NCI-H2227 treated with DMSO at 0.1 percent for 48 hours (cell line): ENCODE measurements at places on chromosomes 2 and 18.
A peak's percentile ranks its signal among the peaks of the same experiment; 100 is the strongest.

DNA sequence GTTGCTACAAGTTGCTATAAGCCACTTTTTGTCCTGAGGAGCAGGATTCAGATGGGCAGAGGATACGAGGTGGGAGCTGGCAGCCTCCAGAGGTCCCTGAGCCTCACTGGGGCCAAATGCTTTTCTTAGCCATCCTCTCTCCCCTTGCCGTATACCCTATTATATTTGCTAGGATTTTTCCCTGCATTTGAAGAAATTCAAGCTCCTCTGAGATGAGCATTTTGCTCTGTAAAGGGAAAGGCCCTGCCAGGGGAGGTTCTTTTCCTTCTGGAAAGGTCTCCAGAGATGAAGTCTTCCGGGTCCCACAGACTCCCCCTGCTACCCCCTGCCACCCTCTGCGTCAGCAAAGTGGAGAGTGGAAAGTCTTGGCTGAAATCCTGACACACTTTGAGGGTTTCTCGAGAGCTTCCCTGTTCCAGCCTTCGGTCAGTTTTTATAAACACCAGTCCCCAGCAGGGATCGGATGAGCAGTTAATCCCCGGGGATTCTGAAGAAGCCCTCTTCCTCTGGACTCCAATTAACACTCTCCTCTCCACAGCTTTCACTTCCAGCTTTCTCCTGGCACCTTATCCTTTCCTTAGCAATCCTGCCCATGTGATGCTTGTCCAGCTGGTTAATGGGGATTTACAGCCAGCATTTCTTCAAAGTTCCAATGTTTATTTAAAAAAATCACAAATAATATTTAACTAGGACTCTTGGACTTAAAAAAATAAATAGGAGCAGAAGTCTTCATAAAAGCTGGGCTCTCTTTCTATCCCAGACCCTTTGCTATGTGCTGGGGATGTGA is 13.1 kb downstream of the CYRIA start:
- DNase-seq = no peak

GRCh38 chr2:144324446-144325045 is 195.4 kb downstream of the ZEB2 start:
- DNase-seq = no peak

- DNase-seq = no peak
Observed at GRCh38 chr2:174586418-174587295, 10.9 kb downstream of the WIPF1 start.

GRCh38 chr2:41598161-41598894 is 449.5 kb upstream of the PKDCC start:
- DNase-seq = no peak

GRCh38 chr2:238449909-238450417 is 23.2 kb downstream of the ASB1 start:
- no peak for DNase-seq

DNA sequence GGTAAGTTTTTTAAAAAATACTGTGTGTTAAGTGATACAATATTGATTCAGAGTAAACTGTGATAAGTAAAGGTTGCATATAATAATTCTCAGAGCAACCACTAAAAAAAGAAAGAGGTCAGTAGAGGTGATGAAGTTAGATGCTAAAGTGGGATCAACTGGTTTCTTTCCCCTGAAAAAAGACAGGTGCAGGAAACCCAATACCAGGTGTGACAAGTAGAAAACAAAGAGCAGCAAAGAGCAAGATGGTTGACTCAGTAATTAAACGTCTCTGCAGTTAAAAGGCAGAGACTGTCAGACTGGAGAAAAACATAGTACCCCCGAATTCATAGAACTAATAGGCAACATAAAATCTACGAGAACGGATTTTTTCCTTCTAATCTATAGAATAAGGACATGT is 128.3 kb downstream of the ATP9B start:
- DNase-seq = no peak

DNA sequence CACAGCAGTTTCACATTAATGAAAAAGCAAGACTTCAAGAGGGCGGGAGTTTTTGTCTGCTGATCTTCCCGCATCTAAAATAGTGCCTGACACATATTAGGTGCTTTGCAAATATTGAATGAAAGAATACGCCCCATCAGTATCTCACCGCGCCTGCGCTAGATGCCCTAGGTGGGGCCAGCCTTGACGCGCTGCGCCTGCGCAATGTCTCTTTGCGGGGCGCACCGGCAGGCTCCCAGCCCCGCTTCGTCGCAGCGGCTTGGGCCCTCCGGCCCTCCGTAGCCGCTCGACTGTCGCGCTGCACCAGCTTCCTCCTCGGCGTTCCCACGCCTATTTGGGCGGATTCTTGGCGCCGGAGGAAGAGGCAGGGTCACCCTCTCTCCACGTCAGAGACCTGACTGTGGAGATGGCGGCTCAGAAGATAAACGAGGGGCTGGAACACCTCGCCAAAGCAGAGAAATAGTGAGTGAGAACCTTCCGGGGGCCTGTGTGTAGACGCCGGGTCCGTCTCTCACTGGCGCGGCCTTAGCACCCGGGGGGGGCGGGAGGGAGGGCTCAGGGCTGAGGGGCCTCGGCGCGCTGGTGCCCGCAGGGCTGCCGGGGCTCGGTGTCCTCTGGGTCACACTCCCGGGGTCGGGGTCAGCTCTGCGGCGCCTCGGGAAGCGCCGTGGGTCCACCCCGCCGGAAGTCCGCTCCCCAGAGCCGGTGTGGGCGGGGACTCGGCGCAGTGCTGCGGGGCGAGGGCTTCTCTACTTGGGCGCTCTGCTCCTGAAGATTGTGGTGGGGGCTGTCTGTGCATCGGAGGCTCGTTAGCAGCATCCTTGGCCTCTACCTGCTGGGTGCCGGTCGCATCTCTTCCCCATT is at the start of gene NAPG:
Gene NAPG, plus strand, starts transcription at position 331 of the 864 bp plus-strand sequence. Its CDS starts 76 bp downstream, at position 407.
- DNase-seq = peak; percentile 91

- DNase-seq = no peak
Observed at GRCh38 chr2:144500563-144500962, 19.4 kb downstream of the ZEB2 start.

GRCh38 chr2:86833315-86833714 is 28.4 kb downstream of the CD8B start:
- DNase-seq = no peak

DNA sequence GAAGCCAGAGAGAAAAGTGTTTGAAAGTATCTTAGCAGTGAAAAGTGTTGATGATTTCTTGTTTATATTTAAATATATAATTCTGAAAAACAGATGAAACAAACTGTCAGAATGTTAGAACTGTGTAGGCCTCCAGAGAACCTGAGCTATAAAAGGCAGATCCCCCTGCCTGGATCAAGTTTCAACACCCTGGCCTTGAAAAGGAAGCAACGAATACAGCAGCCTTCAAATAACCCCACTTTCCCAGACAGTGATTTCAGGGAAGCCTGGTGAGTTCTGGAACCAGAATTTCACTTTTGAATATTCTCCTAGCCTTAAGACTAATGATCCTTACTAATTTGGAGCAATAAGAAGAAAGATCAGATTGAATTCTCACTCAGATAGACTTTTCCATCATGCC is 13.3 kb upstream of the TRIM43 start:
- DNase-seq = no peak

DNA sequence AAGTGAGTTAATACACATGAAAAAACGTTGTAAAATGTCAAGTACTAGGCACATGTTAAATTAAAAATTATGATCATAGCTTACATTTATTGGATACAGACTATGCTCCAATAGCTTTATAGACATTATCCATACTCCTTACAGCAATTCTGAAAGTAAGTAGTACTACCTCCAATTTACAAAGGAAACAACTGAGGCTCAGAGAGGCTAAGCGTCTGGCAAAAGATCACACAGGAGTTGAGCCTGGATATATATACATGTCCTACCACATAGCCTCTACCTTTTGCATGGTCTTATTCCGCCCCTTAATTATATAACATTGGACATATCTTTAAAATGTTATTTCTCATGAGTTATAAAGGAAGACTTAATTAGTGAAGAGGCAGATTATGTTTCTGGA is 127.3 kb downstream of the CSRNP3 start:
- DNase-seq = no peak

GRCh38 chr2:9699139-9700108 is 68.6 kb upstream of the YWHAQ start:
- no peak for DNase-seq

GRCh38 chr2:105796791-105797190 is 52.1 kb downstream of the NCK2 start:
- DNase-seq = no peak

DNA sequence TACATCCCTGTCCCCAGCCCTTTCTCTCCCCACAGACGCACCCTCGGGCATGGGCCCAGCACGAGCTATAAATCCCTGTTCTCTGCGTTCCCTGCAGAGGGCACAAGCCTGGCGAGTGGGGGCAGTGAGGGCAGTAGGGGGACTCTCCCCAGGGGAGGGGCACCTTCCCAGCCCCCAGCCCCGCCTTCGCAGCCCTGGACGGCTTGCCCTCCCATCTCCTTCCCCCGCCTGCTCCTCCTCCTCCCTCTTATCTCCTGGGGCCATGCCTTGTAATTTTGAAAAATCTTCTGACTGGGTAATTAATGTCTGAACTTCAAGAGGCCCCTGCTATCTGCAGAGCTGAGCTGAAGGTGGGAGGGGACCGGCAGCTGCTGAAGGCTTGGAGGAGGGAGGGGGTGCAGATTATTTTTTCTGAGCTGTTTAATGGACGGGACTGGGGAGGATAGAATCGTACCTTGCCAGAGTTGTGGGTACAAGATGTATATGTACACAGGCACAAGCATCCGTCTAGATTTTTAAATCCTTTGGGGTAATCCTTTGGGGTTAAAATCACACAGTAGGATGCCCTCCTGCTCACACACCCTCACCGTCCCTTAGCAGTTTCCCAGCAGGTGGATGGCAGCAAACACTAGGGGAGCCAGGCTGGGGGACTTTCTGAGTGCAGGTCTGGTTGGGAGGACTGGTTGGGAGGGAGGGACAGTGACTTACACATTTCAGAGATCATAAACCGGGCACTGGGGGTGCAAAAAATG is 121.9 kb downstream of the SMAD7 start:
- DNase-seq = peak; percentile 94

- DNase-seq = no peak
Observed at GRCh38 chr2:19746611-19747309, 155.0 kb downstream of the TTC32 start.

- DNase-seq = no peak
Observed at GRCh38 chr18:74567822-74568221, 29.8 kb upstream of the ZNF407 start.

GRCh38 chr18:79529296-79529695 is 133.6 kb downstream of the NFATC1 start:
- DNase-seq = no peak

GRCh38 chr18:35817604-35818352 is 154.7 kb upstream of the RMP24 start:
- DNase-seq = no peak

GRCh38 chr2:205719847-205720246 is 37.5 kb downstream of the NRP2 start:
- DNase-seq = no peak

DNA sequence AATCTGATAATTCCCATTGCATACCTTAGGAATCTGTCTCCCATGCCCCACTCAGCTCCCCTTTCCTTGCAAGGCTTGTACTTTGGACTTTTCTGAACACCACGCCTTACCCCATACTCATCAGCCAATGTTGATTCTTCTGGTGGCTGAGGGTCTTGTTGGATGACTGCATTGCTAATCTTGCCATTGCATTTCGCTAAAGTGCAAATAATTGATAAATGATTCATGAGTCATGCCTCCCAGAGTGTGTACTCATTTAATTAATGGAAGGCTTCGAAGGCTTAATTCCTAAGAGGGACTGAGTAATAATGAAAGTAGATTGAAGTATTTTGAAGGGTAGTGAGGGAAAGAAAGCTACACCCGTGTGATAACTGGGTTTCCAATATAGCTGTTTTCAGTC is 28.0 kb upstream of the PPP1R1C start:
- DNase-seq = no peak

- DNase-seq = no peak
Observed at GRCh38 chr2:175930504-175930903, 71.6 kb downstream of the LNPK start.

DNA sequence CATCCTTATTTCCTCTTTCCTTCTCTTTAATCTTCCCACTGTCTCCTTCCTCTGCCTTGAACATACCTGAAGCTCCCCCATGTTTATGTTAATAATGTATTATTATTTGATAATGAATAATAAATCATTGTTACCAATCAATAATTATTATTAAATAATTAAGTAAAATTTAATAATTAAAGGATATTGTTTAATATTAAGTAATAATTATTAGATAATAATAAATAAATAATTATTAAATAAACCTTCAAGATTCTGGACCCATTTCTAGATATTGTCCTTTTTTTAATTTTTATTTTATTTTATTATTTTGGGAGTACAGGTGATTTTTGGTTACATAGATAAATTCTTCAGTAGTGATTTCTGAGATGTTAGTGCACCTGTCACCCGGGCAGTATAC is 7.4 kb upstream of the EVA1A start:
- no peak for DNase-seq

- no peak for DNase-seq
Observed at GRCh38 chr2:169727065-169727464, 6.6 kb upstream of the KLHL23 start.

DNA sequence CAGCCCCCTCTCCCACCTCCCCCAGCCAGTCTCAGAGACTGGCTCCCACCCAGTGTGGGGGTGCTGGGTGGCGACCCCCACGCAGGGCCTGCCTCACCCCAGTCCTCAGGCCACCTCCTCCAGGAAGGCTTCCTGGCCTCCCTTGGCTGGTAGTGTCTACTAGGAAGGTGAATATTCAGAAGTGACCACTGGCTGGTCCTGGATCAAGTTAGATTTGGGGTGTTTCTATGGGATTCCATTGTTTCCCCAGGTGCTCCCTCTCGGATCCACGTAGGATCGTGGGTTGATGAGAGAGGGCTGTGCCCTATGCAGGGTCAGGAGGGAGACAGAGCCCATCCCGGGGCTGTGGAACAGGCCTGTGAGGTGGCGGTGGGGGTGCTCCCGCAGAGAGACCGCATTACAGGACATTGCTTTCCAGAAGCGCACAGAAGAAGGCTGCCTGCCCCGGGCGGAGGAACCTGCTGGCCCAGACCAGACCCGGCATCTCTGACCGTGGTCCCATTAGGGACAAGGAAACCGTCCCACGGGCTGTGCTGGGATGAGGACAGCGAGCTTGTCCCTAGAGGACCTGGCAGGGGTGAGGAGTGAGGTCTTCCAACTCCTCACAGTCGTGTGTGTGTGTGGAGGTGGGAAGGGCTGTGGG is 3.3 kb downstream of the PDCD1 start:
- no peak for DNase-seq

- DNase-seq = no peak
Observed at GRCh38 chr2:50315336-50315735, 716.6 kb downstream of the NRXN1 start.

GRCh38 chr18:57898506-57899124 is 95.5 kb upstream of the ATP8B1 start:
- no peak for DNase-seq

- DNase-seq = no peak
Observed at GRCh38 chr2:120558847-120559246, 176.8 kb upstream of the GLI2 start.
